ENCODE measurements at places on chromosomes 5 and 9.

- no peak for DNase-seq
These were observed 107.7 kb downstream of the DMRT2 start for GRCh38 chr9:1157836-1158235.

DNA sequence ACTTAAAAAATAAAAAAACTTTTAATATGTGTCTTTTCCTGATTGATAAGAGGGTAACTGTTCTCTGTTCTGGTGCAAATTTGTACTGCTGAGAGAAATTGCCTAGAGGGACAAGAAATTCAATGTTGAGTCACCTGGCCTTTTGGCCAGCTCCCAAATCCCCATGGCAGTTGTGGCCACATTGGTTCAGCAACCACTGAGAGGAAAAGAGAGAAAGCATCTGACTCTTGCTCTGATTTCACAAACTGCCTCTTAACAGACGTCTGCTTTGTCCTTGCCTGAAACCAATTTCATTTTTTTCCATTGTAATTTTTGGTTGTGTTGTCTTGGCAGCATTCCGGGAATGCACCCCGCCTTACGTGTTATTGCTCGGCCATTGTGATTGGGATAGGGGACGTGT is 42.4 kb downstream of the NTRK2 start:
- no peak for DNase-seq

- DNase-seq: no peak
These were observed 84.8 kb downstream of the PPP2R2B start for GRCh38 chr5:146793709-146794108.

DNA sequence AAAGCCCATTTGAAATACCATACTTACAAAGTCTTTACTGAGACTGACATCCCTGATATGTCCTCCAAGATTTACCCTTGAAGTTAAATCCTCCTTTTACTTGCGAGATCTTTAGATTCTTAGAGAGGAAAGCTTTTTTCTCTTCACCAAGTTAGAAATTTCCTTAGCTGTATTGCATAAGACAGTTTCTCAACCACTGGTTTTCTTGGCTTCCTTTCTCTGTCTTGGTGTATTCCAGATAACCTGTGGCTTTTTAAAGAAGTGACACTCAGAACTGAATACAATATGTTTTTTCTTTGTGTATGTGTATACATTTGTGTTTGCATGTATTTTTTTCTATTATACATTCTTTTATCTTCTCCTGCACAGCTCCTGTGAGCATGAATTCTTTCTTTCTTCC is 65.0 kb downstream of the SNCAIP start:
- DNase-seq: no peak

DNA sequence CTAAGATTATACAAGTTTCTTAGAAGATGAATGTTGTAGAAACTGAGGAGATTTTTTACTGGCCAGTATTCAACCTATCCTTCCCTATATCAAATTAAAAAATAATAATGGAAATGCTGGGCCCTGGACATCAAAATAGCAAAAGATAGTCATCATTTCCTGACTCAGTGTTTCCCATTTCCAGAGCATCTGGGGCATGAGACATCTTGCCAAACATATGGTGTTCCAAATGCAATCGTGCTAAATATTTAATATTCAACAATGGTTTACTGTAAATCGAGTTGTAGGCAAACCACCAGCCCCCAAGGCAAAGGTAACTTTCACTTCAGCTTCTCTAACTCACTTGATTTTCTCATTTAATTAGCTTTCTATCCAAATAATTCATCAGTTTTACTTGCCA is 152.9 kb downstream of the FRMD3 start:
- DNase-seq: no peak

- no peak for DNase-seq
These were observed 139.8 kb downstream of the SLIT3 start for GRCh38 chr5:169161022-169161680.

- no peak for DNase-seq
These were observed 481.3 kb downstream of the ZSWIM6 start for GRCh38 chr5:61813361-61813760.

- DNase-seq: peak; percentile 62
These were observed 666.4 kb upstream of the ZNF608 start for GRCh38 chr5:125412561-125413495.

DNA sequence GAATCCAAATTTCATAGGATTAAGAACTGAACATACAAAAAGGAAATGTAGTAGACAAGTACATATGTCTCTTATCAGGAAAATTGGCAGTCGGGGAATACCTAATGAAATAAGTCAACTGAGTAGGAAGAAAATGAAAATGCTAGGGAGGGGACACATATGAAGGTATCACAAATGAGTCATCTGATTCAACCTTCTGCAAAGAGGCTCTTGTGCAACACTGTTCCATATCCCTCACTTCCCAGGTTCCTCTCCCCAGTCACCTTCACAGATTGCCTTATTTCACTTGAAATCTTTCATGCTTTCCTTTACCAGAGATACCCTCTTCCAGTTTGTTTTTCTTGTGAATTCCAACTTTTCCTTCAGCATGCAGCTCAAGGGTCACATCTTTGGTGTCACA is 139.0 kb downstream of the RFX3 start:
- DNase-seq: no peak

- DNase-seq: no peak
These were observed 850 bp downstream of the RRAGA start for GRCh38 chr9:19049917-19050636.

DNA sequence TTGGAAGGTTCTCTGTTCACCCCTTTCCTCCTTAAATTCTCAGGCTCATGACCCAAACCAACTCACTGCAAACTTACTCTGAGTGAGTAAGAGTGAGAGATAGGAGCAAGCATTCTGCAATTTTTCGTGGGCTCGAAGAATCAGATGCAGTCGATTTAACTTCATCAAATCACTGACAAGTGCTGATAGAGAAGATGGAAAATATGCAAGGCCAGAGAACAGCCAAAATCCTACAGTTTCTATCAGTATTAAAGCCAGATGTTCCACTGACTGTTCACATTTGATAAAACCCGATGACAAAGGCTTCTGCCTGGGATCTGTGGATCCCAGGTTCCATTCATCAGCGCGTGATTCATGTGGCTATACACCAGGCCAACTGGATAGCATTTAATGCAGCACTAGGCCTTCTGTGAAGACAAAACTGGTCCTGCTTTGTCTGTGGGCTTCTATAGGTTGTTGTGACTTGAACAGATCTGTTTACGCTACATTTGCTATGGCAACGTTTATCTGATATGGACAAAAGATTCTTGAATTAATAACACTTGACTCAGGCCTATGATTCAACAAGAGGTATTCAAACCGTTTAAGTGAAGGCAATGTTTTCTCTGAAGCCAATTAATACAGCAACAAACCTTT is 251.2 kb downstream of the NFIB start:
- no peak for DNase-seq

GRCh38 chr5:61666064-61666621 is 334.1 kb downstream of the ZSWIM6 start:
- DNase-seq: no peak

DNA sequence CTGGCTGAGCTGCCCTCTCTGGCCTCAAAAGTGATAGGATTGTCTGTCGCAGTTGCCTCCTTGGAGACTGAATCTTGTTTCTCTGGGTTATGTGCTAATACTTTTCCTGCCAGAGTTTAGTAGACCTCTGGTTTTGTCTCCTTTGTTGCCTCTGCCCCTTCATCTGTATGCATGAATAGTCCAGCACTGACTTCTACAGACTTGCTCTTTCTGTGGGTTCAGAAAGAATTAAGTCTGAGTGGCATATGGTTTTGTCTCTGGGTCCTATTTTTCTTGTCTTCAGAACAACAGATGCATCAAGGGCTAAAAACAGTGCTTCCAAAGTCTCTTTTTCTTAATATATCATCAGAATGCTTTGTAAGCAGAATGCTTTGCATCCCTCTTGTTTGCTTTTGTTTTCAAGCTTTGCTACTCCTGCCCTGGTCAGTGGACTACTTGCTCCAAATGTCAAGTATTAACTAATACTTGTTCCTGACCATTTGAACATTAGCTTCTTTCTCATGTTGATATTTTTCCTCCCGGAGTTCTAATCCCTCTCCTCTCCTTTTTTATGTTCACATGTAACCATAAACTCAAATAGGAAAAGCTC is 131.7 kb downstream of the UNC13B start:
- DNase-seq: no peak

- no peak for DNase-seq
These were observed 20.6 kb downstream of the B4GALT7 start for GRCh38 chr5:177620560-177620959.

- no peak for DNase-seq
These were observed 25.7 kb upstream of the FREM1 start for GRCh38 chr9:14935964-14936363.

- no peak for DNase-seq
These were observed 1.9 kb upstream of the DAP start for GRCh38 chr5:10762776-10763500.

GRCh38 chr9:103798620-103799019 is 295.5 kb upstream of the SMC2 start:
- DNase-seq: no peak

GRCh38 chr5:1498623-1499416 is 24.9 kb downstream of the LPCAT1 start:
- no peak for DNase-seq

DNA sequence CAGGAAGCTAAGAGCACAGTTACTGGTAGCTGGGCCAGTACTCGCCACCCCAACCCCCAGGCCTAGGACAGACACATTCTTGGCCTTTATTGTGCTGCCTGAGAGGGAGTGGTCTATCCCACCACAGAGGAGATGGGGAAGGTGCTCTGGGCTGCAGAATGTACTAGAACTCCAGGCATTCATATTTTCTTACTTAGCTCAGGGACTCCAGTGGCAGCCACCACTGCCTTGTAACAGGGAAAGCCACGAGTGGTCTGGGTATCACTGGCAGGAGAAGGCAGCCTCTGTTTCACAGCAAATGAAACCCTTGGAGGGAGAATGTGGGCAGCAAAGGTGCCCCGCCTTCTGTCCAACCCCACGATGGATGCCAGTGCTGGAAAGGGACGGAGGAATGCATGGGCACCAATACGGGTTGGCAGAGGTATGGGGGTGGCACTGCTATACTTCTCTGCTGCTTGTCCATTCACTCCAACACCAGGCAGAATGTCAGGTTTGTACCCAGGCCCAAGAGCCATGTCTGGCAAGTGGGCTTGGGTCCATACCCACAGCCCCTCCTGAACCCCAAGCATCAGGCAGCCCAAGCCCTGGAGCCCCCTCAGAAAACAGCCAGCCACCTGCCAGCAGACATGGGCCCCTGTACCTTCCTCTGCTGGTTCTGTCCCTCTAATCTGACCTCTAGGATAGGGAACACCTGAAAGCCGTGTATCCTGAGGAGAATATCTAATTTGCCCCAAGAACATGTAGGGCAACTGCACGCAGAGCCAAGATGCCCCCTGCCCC is 4.6 kb downstream of the SEPTIN8 start:
- no peak for DNase-seq

DNA sequence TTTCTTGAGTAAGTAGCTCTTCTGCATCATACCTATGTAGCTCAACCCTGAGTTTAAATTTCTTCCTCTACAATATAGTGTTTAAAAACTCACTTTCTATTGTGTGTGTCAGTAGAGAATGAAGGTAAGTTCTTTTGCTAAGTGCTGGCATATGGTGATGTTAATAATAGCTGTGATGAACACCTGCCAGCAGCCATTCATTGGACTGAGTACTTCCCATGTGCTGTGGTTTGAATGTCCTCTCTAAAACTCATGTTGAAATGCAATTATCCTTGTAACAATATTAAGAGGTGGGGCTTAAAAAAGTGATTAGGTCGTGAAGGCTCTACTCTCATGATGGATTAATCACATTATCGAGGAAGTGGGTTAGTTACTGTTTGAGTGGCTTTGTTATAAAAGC is 645.2 kb upstream of the RGMB start:
- DNase-seq: no peak

- no peak for DNase-seq
These were observed 20.6 kb upstream of the CYLC2 start for GRCh38 chr9:102974530-102974929.

DNA sequence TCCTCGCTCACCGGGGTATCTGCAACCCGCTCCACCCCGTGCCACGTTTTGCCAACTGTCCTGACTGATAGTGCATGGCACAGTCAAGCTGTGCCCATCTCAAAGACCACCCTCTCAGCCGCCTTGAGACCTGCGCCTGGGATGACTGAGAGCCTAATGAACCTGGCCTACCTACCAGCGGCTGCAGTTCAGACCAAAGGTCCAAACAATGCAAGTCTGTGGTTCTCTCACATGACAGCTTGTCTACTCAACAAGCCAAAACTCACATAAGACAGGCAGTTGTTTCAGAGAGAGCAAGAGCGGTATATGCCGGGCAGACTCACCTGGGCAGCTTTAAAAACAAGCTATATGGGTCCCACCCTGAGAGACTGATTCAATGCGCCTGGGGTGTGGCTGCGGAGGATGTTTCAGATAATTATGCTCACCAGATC is 70.5 kb downstream of the EPB41L4B start:
- no peak for DNase-seq
